ENCODE measurements at places on chromosomes 2 and 18.

DNA sequence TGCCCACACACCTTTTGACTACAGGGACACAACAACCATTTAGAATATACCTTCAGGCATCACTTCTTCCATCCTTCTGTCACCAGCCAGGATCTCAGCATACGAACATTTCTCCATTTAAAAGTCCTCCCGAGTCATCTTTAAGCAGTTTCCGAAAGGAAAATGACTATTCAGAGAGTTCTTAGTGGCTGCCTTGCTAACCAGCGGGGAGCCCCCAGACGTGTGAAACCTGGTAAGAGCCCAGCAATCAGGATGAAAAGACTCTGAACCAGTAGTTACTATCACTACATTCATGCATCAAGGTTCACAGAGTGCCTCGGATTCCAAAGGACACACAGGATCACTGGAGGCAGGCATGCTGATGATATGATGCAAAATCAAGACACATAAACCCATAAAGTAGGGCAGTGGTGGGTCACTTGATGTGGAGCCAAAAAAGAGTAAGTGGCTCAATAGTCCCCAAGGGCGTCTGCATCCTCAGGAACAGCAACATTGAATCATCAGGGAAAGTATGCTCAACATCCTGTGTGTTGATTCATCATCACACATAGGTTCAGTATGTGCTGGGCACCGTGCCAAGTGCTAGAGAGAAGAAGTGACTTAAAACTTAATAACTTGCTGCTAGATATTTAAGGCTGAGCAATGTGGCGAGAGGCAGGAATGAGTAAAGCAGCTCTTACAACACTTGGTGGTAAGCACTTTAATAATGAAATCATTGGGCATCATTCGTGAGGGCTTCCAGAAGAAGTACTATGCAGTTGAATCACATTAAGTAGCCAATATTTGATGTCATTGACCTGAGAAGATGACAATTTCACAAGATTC, 4.4 kb downstream of the CCL20 start:
- no peak for DNase-seq

DNA sequence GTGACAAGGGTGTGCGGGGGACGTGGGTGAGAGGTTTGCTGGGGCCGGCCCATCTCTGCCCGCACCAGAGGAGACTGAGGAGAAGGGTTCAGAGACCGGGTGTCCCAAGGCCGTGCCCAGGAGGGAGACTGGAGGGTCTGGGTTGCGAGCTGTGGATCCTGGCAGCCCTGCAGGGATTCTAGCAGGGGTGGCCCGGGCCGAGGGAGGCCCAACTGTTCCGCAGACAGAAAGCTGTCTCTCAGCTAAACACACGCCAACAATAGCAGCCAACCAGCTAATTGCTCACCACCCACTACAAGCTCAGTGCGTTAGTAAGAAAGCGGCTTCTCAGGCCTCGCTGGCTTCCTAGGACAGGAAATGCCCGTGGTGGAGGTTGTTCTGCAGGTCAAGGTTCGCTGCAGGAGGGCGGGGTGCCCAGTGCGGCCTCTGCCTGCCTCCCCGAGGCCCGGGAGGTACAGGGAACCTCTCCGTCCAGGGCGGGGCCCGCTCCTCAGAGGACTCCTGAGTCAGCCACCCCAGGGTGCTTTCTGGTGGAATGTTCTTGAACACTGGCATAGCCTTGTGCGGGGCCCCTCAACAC, 282.0 kb upstream of the PXDN start:
- no peak for DNase-seq

- no peak for DNase-seq
These were observed 40.5 kb downstream of the COLEC12 start for GRCh38 chr18:459814-460593.

DNA sequence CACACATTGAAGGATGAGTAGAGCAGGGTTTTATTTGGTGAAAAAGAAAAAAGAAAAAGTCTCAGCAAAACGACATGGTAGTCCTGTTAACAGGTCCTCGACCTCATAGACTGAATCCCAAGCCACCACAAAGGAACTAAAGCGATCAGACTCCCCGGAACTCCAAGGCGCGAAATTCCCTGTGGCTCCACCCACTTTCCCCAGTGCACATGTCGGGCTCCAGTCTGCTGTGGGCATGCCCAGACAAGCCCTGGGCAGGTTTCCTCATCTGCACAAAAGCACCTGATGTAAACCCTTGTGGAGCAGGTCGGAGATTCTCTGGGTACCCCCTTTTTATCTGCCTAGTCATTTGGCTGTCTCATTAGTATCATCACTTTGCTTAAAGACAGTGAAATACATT, 170.7 kb upstream of the FSIP2 start:
- no peak for DNase-seq

DNA sequence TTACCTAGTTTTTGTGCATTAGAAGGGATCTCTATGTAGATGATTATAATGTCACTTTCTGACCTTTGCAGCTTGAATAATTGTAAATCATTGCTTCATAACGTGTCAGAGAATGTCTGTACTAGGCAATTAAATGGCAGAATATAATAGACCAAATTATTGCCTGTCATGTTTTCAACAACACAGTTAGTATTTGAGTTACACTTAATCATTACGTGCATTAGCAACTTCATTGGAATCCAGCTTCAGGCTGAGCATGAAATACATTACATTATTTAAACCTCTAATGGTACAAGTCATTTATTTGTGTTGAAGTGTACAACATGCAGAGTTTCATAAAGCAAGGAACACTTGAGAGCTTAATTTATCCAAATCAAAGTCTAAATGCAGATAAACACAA, 48.0 kb downstream of the ZNF407 start:
- DNase-seq = no peak

GRCh38 chr2:51981783-51982182, 949.9 kb upstream of the NRXN1 start:
- no peak for DNase-seq

- DNase-seq = no peak
These were observed 54.5 kb downstream of the BCL11A start for GRCh38 chr2:60498816-60499429.

DNA sequence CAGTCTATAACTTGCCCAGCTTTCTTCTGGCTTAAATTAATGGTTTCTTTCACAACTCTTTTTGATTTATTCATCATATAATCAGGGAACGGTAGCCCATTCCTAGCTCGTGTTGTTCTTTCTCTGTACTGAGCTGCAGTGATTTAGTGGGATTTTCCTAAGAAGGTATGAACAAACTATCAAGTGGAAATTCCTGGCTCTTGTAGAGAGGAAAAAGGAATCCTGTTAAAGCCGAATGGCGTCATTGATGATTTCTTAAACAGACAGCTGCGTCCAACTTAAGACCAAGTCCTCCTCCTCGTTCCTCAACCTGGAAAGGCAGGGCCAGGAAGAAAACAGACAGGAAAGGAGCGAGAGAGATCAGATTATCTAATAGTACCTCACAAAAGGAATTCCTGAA, 69.2 kb upstream of the CABLES1 start:
- no peak for DNase-seq

DNA sequence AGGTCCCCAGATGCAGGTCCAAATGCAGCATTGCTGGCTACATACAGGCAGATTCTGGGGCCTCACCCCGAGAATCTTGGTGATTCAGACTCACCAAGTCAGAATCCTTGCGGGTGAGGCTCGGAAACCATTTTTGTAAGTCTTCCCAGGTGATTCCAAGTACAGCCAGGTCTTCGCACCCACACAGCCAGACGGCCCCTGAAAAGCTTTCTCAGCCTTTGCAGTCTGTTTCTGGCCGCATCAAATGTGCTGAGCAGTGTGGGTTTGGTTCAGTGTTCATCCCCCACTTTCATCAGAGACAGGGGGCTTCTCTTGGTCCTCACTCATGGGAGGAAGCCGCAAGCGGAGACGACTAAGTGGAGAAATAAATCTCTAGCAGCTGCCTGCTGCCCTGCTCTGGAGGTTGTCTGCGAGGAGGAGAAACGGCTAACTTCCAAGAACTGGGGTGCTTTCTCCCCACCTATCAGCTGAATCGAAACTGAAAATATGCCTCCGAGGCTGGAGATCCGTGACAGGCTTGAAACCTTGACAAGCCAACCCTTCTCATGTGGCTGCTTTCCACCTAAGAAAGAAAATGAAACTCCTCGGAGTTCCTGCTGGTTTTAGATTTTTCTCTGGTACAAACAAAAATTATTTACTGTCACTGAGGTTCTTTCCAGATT, 8.9 kb upstream of the TMEM185B start:
- no peak for DNase-seq

DNA sequence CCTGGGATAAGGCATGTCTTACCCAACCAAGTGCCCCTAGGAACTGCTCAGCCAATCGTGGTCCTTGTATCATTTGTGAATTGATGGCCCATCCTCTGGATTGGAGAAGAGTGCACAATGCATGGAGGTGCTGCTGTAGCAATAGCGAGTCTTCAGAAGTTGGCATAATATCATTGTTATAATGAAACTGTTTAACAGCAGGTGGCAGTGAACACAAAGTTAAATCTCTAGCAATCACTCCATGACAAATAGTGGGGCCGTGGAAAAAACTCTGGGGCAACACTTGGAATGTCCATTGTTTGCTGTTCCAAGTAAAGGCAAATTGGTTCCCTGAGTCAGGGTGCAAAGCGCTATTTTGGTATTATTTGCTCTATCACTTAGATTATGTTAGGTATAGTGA, 11.4 kb downstream of the REG1A start:
- no peak for DNase-seq

GRCh38 chr2:211367711-211368110, 811.3 kb downstream of the CPS1 start:
- no peak for DNase-seq

DNA sequence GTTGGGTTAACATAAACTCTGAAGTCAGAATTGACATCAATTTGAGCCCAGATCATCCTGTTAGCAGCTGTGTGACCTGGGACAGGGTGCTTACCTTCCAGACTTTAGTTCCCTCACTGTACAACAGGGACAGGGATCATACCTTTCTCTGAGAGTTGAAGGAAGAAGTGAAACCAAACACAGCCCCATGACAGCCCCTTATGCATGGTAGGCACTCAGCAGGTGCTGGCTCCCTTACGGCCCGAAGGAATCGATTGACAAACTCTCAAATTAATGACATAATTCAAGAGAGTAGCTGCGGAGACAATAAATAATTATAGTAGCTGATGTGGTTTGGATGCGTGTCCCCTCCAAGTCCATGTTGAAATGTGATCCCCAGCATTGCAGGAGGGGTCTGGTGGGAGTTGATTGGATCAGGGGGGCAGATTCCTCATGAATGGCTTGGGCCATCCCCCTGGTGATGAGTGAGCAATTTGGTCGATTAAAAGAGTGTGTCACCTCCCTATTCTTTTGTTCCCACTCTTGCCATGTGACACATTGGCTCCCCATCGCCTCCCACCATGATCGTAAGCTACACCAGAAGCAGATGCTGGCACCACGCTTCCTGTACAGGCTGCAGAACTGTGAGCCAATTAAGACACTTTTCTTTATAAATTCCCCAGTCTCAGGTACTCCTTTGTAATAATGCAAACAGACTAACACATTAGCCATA, 72.4 kb downstream of the ODC1 start:
- no peak for DNase-seq

DNA sequence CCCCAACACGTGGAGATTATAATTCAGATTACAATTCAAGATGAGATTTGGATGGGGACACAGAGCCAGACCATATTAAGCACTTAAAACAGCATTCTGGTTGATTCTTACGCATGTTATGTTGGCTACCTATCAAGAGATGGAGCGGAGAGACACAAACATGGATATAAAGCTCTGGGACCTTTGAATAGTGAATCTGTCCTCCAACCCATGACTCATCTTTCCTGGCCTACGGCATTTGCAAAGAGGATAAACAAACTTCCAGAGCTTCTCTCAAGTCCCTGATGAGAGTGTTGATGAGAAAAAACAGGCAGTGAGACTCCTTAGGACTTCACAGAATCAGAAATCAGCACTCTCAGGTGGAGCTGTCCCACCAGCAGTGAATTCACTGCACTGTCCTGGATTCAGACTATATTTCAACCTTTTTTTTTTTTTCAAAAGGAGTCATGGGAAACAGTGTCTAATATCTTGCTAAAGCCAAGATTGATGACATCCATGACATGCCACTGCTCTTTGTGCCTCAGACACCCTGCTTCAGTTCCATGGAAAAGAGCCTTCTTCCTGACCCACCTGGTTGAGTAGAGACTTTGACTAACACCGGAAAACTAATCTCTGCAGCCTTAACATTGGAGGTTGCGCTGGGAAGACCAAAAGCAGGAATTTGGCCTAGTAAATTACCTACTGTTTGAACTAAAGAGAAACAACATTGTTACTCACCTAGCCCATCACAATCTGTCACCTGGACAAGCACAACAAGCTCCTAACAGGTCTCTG, 62.1 kb upstream of the NPAS2 start:
- no peak for DNase-seq

All from CMK (cell line).